ENCODE measurements at places on chromosomes 16 and 17.

- no peak for DNase-seq
Measured at GRCh38 chr16:20956319-20956718, 55.7 kb downstream of the LYRM1 start.

DNA sequence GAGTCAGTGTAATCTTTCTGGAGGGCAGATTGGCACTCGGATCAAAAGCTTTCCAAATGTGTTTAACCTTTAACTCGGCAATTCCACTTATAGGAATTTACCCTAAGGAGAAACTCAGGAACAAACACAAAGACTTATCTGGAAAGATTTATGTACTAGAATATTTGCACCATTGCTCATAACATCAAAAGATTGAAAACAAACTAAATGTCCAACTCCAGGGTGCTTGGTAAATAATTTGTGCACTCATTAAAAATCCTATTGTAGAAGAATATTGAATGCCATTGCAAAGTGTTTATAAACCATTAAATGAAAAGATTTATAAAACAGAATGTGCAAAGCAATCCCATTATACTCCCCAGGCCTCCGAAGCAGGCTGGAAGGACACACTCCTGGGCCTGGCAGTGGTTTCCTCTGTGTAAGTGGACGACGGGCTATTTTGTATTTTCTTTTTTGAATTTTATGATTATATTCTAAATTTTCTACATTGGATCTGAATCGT lies 18.7 kb upstream of the RBFOX3 start:
- no peak for DNase-seq

DNA sequence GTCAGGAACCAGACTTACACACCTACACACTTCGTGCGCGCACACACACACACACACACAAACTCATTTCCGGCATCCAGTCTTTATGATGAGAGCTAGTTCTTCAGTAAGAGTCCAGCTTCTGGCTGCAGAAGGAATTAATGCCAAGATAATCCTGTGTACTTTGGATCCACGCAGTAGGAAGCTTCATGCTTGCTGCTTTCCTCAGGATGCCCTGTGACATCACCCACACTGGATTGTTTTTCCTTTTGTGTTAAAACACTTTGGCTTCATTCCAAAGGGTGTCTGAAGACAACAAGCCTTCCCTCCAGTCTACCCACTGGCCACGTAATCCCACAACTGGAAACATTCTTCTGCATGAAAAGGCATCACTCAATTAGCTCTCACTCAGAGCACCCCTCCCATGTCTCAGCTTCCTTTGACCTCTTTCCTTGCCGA lies 35.4 kb downstream of the KCNJ16 start:
- DNase-seq = no peak

DNA sequence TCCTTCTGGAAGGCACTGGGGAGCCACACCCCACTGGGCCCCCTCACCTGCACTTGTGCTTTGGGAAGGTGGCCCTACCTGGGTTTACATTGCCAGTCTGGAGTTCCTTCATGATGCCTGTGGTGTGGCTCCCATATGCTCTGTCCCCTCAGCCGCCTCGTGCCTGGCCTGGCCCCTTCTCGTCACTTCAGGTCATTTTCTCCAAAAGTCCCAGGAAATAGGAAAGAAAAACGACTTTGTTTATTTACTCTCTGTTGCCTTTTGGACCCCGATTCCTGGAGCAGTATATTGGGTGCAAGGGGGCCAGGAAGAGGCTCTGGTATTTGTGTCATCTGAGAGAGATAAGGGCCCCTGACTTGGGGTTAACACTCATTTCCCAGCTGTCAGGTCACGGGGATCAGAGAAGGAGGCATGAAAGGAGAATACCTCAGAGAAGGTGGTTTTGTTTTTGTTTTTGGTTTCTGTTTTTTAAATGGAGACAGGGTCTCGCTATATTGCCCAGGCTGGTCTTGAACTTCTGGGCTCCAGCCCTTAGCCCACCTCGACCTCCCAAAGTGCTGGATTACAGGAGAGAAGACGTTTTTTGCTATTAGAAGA lies 4.7 kb downstream of the SOCS3 start:
- no peak for DNase-seq

GRCh38 chr17:11908711-11909146 lies 88.5 kb downstream of the ZNF18 start:
- DNase-seq = no peak

DNA sequence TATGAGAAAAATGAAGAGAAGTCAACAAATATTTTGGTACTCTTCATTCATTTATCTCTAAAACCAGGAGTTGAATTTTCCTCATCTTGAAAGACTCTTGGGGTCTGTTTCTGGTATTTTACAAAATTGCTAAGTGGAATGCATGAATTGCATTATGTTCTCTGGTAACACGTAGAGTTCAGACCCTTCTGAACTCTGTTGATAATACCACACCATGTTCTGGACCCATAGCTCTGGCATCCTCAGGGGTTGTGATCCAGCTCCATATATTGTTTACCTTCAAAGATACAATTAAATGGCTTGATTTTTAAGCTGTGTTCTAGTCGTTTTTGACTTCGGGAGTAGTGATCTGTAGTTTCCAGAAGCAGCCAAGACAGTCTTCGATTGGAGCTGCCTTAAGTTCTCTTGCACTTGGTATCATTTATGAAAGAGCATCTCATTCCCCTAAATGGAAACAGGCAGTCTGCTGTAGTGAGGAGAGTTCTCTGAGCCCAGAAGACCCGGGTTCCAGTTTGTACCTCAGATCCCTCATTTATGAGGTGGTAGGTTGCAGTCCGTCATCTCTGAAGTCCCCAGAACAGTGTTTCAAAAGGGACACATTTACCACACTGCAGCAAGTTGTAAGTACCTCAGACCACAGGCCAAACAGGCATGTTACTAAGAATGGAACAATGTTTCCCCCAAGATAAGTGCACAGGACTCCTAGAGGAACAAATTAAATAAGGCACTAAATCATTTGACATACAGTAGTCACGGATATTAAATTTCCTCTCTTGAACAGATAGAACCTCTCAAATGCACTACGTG lies 9.6 kb downstream of the PSMD7 start:
- DNase-seq = no peak

DNA sequence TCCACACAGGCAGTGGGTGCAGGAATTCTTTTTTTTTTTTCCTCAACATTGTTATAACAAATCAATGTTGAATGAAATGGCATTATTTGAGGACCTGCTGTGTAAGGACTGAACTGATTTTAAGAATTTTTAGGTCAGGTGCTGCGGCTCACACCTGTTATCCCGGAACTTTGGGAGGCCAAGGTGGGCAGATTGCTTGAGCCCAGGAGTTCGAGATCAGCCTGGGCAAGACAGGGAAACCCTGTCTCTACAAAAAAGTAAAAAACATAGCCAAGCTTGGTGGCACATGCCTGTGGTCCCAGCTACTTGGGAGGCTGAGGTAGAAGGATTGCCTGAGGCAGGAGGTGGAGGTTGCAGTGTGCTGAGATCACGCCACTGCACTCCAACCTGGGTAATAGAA lies 12.4 kb downstream of the MPRIP start:
- no peak for DNase-seq

GRCh38 chr17:32976131-32976530 lies 15.5 kb upstream of the SPACA3 start:
- DNase-seq = no peak

GRCh38 chr17:29016345-29017210 lies 10.7 kb upstream of the SEZ6 start:
- no peak for DNase-seq

GRCh38 chr16:86292171-86292775 lies 218.1 kb upstream of the FOXF1 start:
- DNase-seq = no peak

GRCh38 chr17:4693416-4693815 lies 10.5 kb downstream of the PELP1 start:
- no peak for DNase-seq

GRCh38 chr17:64617125-64617780 lies 44.9 kb downstream of the SMURF2 start:
- DNase-seq = peak; percentile 24

DNA sequence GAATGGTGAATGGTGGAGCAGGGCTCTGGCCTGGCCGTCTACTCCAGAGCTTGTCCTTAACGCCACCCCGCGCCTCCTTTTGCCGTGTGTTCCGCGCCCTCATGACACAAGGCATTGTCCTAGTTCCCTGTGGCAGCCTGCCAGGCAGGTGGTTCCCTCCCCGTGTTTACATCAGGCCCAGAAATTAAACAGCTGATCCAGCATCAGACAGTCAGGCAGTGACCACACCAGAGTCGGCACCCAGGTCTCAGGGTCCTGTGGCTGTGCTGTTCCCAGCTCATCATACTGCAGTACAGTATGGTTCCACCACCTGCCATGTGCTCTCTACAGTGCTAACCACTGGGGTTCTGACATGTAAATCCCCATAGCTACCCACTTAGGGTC lies 119.7 kb downstream of the RAB11FIP4 start:
- DNase-seq = no peak

- no peak for DNase-seq
Measured at GRCh38 chr17:29857823-29858222, 72.2 kb downstream of the SSH2 start.

DNA sequence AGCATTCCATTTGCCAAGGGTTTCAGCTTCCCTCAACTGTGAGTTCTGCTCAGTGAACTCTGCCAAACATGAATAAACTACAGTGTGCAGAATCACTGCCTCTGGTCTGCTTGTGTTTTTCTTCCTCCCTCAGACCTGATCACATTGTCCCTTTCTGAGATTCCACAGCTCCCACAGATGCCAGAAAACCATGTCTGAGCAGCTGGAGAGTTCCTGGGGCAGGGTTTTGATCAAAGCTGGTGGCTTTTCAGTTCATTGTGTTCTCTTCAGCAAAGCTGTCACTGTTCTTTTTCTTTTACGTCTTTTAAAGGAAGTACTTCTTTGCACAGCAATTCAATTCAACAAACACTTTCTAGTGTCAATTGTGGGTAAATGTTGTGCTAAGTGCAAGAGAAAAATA lies 555.8 kb downstream of the RBFOX1 start:
- no peak for DNase-seq

- no peak for DNase-seq
Measured at GRCh38 chr17:50322271-50322670, 23.7 kb upstream of the XYLT2 start.

DNA sequence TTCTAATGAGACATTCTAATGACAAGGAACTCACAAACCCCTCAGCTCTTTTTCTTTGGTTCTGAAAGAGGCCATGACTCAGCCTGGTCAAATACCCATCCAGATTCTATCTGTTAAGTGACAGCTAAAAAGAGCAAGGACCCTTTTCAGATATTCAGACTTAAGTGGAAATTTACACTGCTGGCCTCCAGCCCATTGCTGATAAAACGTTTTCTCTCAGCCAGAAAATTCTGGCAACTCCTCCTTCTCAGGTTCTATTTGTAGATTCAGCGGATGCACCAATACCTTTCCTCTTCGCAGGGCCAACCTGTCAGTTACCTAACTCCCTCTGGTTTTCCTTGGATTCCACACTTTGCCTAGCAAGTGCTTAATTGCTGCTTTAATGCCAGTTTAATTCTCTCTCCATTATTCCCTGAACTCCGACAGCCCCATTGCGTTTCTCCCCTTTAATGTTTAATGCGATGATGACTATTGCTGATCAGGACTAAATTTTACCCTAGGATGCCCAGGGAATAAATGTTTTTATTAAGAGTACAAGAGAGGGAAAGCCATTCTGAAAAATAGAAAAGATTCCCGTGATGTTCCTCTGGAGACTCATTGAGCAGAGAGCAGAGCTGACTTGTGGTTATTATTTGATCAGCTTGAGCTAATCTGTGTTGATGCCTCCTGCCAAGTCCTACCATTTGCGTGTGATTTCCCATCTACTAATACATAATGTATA lies 35.9 kb upstream of the TOM1L1 start:
- no peak for DNase-seq

DNA sequence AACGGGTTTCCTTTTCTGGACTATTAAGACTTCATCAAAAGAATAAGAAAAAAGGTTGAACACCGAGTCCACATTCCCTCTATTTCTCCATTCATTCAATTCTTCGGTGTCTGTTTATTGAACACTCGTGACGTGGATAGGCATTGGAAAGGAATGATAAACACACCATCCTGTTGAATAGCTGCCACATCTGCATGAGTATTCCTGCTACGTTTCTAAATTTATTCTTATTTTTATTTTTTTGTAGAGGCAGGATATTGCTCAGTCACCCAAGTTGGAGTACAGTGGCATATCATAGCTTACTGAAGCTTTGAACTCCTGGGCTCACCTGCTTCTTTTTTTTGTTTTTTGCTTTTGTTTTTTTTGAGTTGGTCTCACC lies 80.8 kb upstream of the CIBAR2 start:
- DNase-seq = no peak

GRCh38 chr16:13178318-13178717 lies 276.9 kb downstream of the SHISA9 start:
- no peak for DNase-seq

DNA sequence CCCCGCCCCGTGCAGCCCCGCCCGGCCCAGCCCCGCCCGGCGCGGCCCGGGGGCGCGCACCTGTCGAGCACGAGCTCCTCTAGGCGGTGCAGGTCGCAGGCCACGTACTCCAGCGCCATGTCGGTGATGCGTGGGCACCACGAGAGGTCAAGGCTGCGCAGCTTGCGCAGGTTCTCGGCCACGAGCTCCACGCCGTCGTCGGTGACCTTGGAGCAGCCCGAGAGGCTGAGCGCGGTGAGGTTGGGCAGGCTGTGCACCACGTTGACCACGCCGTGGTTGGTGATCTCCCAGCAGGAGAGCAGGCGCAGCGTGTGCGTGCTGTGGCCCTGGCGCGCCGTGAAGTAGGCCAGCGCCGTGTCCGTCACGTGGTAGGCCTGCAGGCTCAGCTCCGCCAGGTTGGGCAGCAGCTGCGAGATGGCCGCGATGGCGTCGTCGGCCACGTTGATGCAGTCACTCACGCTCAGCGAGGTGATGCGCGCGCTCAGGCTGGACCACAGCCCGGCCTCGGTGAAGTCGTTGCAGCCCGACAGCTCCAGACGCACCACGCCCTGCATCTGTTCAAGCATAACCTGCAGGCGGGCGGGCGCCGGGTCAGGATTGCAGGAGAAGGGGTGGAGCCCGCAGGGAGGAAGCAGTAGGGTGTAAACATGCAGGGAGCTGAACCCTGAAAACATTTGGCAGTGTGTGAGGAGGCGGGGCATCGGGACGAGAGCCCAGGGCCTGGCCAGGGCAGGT lies 5.3 kb upstream of the WDR24 start:
- DNase-seq = no peak

Data from inflammatory macrophage (primary cell).